Sigmoid colon (tissue), 7 donors: ENCODE measurements at places on chromosomes 12 and 14.

GRCh38 chr12:124756760-124757159 lies 106.9 kb downstream of the SCARB1 start:
- no peak for DNase-seq

DNA sequence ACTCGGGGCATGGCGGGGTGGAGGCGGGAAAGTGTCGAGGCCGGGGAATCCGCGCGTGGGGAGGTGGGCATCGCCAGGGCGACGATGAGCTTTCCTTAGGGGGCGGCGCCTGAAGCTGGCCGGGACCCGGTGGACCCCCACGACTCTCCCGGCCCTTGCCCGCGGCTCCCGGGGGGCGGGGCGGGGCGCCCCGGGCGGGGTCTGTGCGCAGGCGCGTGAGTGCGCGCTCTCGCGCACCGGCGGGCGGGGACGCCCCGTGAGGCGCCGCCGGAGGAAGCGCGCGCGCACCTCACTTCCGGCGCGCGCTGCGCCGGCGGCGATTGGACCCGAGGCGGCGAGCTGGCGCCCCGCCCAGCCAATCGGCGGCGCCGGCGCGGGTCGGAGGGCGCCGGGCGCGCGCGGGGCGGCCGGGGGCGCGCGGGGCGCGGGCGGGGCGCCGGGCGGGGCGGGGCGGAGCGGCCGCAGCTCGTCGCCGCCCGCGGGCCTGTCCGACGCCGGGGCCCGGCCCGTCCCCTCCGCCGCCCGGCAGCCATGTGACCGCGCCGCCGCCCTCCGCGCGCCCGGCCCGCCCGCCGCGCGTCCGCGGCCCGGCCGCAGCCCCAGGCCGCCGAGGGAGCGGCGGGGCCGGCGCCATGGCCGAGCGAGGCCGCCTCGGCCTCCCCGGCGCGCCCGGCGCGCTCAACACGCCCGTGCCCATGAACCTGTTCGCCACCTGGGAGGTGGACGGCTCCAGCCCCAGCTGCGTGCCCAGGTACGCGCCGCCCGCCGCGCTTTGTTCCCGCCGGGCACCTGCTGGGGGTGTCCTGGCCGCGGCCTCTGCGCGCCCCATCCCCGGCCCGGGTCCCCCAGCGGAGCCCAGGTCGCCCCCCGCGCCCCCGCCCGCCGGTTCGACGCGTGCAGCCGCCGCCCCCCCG lies at the start of gene PACS2:
Gene PACS2 (plus strand): TSS at position 462 of the 914 bp plus-strand sequence. CDS start 171 bp downstream, at position 633.
- DNase-seq = peak; percentile 88

- DNase-seq = no peak
Observed at GRCh38 chr14:105974902-105975301, 448.5 kb downstream of the TMEM121 start.

GRCh38 chr12:112850383-112850782 lies 56.4 kb upstream of the OAS1 start:
- no peak for DNase-seq

DNA sequence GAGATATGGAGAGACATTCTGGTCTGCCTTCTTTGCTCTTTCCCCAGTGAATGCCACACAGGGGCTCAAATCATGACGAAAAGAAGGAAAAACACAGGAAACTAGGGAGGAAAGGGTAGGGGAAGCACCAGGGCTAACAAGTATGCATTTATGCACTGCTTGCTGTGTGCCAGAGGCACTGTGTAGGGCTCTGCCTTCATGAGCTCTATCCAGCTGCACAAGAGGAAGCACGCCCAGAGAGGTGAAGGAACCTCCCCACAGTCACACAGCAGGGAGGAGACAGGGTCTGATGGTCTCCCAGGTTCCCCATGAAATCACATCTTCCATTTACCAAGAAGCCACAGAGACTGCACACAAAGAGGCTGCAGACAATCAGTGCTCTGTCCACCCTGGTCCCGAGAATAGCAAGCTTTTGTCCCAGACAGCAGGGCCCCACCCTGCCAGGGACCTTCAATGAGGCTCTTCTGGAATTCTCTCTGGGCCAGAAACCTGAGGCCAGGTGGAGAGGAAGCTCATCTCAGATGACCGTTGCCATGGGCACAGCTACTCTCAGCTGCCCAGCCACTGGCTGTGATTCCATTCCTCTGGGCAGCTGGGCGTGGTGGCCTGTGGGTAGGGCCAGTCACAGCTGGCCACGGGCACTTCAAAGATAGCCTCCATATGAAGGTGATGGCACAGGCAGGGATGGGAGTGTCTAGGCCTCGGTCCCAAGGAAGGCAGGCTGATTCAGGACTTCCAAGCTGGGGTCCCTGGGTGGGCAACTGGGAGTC lies 7.3 kb upstream of the TRPV4 start:
- DNase-seq = no peak

GRCh38 chr12:3634348-3634747 lies 118.6 kb downstream of the CRACR2A start:
- DNase-seq = no peak

- no peak for DNase-seq
Observed at GRCh38 chr14:39107591-39107996, 4.6 kb upstream of the SEC23A start.

GRCh38 chr14:74732387-74732786 lies 19.4 kb downstream of the FCF1 start:
- no peak for DNase-seq

- no peak for DNase-seq
Observed at GRCh38 chr14:101395779-101396178, 165.5 kb upstream of the DIO3 start.
